Left ventricle myocardium inferior (tissue), 1 donor: ENCODE measurements at places on chromosomes 11 and 22. TPM values are rescaled to one million over a fixed set of nuclear protein-coding genes. Genes with fewer than 3 reads are reported as not detected.

GRCh38 chr11:76175783-76176182 is 30.5 kb downstream of the WNT11 start:
- no peak for DNase-seq

GRCh38 chr11:36350137-36350513 is 54.0 kb downstream of the PRR5L start:
- DNase-seq, result no peak

DNA sequence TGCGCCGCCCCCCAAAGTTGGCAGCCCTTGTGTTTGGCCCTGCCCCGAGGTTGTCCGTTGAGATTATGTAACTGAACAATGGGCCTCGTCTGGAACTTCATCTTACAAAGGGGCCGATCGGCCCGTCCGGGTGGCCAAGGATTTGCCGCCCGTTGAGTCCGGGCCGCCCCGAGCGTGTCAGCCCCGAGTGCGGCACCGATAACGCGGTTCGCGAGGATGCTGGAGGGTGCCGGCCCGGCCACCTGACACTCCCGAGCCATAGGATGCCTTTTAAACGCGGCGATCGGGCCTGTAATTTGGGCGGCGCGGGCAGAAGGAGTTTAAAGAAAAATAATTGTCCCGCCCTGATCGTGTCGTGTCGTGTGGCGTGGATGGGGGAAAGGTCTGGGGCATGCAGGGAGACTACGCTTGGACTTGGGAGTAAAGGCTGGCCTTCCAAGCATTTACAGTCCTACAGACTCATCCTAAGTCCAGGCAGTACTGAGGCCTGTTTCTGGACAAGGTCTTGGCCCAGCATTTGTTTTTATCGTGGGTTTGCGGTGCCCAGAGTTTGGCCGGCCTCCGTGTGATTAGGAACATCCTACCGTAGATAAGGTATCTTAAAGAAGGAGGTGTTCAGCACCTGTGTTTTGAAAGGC is 1.3 kb downstream of the WEE1 start:
- peak; percentile 29 for DNase-seq

DNA sequence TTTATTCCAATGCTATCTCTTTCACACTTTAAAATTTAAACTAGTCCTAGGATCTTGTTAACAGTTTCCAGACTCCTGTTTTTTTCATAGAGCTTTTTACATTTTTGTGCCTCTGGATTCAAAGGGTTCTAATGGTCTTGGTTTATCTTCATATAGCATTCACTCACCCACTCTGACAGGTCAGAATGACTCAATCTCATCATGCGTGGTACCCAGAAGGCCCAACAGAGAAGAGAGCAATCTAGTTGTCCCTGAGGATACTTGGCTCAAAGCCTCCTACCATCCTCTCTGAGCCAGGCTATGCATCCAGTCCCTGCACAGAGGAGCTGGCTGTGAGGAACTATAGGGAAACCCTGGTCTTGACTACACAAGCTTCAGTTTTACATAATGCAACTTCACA is 27.5 kb downstream of the MAML2 start:
- DNase-seq, result no peak

DNA sequence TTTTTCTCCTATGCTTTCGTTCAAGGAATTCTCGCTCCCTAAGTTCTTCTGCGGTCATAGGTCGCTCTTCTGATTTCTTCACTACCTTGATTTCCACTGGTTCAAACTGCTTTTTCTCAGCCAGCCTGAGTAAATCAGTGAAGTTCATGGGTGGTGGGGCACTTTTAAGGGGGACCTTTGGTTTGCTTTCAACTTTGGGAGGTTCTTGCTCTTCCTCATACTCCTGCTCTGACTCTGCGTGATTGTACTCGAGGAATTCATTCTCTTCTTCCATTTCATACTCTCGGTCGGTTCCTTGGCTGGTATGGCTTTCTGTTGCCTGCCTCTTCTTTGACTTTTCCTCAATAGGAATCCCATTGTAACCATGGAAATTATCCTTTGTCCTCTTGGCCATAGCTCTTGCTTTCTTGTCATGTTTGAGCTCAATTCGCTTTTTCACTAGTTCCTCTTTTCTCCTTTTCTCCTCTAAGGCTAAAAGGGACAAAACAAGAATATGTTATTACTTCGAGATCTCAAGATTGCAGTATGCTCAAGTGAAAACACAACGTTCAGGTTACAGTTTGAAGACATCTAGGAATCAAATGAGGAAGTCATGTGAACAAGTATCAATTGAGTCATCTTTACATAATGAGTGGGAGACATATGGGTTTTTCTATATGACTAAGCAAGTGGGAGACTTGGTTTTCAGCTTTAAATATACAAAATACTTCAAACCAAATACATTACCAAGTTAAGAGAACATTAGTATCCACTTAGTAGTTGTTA is 16.2 kb downstream of the MISFA start:
- no peak for DNase-seq

DNA sequence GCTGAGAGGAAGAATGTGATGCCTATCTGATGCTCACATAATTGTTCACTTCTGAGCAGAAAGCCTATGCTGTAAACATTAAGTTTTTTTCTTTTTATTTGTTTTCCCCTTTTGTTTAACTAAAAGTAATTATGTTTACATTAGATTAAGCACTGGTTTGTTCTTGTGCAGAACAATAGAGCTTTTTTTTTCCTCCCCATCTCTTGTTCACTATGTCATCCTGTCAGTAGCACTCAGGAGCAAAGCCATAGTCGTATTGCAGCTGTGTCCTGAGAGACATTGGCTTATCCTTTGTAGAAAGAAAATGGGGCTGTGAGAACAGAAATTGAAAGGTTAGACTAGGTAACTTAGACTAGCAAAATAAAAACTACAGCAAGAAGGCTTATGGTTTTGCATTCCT is 301.8 kb upstream of the RAG2 start:
- DNase-seq, result no peak

GRCh38 chr11:18063862-18064434 is 17.9 kb upstream of the TPH1 start:
- DNase-seq, result no peak

DNA sequence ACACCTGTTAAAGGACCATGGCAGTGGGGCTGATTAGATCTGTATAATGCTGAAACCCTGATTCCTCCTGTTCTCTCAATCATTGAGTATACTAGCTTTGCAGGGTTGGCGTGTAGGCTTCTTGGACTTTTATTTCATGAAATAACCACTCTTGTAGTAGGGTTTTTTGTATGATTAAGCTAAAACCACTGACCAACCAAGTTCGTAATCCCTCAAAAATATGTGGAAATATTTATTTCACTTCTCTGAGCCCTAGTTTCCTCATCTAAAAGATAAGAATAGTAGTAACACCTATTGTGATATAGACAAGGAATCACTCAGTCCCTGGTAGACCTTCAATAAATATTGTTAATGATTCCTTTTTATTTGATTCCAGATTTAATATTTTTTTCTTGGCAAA is 4.2 kb downstream of the API5 start:
- no peak for DNase-seq

DNA sequence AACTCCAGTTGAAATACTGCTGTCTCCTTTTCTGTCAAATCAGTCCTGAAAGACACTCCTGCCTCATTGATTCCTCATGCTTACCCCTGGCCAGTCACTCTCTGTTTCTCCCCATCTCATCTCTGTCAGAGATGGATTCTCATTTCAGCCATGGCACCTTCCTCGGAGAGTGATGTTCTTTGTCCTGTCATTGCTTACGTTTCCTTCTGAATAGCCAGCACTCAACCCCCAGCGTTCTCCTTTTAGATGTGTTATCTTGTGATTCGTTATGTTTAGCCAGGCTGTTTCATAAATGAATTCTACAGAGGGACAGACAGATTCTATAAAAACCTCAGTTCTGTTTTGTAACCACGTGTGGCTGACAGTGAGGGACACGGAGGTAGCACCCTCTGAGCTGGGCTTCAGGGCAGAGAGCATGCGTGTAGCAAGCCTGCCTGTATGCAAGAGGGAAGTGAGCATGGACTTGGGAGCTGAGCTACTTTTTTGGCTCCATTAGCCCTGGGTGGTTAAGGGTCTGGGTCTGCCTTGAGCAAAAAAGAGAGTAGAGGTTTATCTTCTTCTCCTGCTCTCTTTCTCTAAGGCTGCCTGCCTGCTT is 354.6 kb downstream of the DDX10 start:
- DNase-seq, result no peak

GRCh38 chr11:35740061-35740799 is 77.7 kb downstream of the TRIM44 start:
- no peak for DNase-seq

GRCh38 chr11:42976636-42977217 is 335.1 kb upstream of the API5 start:
- DNase-seq, result no peak

DNA sequence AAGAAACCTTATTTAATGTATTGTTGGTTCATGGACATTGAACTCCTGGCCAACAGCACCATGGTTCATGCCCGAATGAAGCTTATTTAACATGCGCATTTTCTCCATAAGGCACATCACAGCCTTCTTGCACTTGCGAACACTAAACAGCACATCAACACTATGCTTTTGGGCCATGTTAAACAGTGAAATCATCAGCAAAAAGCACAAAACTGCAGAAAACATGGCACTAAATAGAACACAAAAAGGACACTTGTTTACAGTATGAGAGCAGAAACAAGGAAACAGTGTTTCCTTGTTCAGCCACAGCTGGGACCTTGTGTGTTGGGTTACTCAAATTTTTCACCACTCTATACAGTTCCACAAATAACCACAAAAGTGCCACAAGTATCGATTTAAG is 122.3 kb downstream of the MSANTD4 start:
- no peak for DNase-seq

- DNase-seq, result peak; percentile 75
These were observed 3.7 kb downstream of the CATSPER1 start for GRCh38 chr11:66022401-66023185.

GRCh38 chr11:14499178-14499559 is 442 bp downstream of the COPB1 start:
- DNase-seq, result peak; percentile 25

Gene AGBL2
- 0.38 TPM for total RNA-seq

Gene ANO5
- total RNA-seq, result 79.7 TPM

Gene USP2
- total RNA-seq, result 135 TPM

Gene VPREB1
- total RNA-seq, result not detected

Gene GGTLC2
- not detected for total RNA-seq

Gene AQP11
- total RNA-seq, result 0.69 TPM

Gene OR51B5
- total RNA-seq, result not detected

Gene C11orf16
- not detected for total RNA-seq

Gene FADS3
- total RNA-seq, result 65.5 TPM

Gene HBG1
- total RNA-seq, result not detected

Gene CACNA1I
- total RNA-seq, result 0.05 TPM

Gene WDR74
- 24.3 TPM for total RNA-seq

Gene SYT12
- 0.05 TPM for total RNA-seq

Gene FGF4
- total RNA-seq, result not detected

Gene CNTF
- 0.93 TPM for total RNA-seq
